NCI-H510A (cell line): ENCODE measurements at places on chromosomes 7 and 10.

- no peak for DNase-seq
Measured at GRCh38 chr7:159271781-159272180, 127.1 kb upstream of the VIPR2 start.

DNA sequence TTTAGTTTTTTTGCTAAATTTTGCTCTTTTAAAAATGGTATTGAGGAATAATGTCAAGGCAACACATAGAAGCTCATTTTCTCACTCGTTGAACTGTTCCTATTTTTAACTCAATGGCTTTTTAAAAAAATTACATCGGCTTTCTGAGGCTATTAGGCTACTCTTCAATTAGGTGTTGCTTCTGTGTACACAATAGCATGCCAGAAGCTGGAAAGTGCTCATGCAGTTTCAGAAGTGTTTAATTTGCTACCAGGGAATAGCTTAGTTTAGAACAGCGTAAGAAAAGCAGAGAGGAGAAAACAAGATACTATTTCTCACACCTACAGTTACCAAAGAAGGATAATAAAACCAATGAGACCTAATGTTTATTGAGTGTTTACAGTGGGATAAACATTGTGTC is 157.4 kb downstream of the NXPH1 start:
- DNase-seq: no peak

DNA sequence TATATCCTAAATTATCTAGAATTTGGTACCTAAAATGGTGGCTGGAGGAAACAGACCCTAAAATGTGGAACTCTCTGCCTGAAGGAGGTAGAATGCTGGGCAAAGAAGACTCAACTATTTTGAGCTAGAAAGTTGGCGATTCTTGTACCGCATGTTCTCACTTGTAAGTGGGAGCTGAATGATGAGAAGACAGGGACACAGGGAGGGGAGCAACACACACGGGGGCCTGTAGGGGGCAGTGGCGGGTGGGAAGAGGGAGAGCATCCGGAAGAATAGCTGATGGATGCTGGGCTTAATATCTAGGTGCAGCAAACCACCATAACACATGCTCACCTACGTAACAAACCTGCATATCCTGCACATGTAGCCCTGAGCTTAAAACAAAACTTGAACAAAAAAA is 250.6 kb downstream of the CALN1 start:
- no peak for DNase-seq

GRCh38 chr7:78134774-78135173 is 336.2 kb downstream of the PHTF2 start:
- DNase-seq: no peak

DNA sequence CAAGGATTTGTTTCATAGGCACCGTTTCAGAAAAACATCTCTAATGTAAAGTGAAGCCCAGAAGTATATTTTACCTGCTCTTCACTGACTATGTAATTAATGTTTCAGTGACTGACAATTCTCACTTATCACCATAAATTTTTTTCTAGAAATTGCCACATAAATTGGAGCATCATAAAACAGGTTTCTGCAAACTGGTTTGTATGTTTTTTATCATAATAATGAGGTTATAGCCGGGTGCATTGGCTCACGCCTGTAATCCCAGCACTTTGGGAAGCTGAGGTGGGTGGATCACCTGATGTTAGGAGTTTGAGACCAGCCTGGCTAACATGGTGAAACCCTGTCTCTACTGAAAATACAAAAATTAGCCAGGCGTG is 39.4 kb downstream of the SYPL1 start:
- no peak for DNase-seq
